ENCODE measurements at places on chromosomes 5 and 9. TPM values are rescaled to one million over a fixed set of nuclear protein-coding genes. Genes with fewer than 3 reads are reported as not detected.

The NIM1K gene
- 0.44 TPM for total RNA-seq

The TSSK1B gene
- not detected for total RNA-seq

DNA sequence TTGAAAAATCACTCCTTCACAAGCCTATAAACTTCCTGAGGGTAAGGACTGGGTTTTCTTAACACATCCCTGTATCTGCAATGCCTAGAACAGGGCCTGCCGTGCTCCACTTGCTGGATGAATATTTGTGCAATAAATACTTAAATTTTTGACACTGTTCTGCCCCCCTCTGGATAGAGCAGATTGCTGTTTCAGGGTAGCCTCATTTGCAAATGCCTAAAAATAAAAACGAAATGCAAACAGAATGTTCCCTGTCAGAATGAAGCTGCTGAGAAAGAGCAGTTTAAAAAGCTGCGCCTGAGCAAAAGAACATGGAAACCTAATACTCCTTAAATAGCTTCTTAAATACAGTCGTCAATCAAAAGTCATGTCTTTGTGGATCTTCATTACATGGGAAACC, 385.3 kb downstream of the PRELID2 start:
- no peak for DNase-seq

- no peak for DNase-seq
Measured at GRCh38 chr9:35738186-35738585, 5.7 kb downstream of the CREB3 start.

GRCh38 chr9:123111427-123112014, 78.1 kb downstream of the GPR21 start:
- no peak for DNase-seq
